Activated B cell treated with CpG ODN at 0.5 μM for 24 hours (primary cell): ENCODE measurements at places on chromosomes 6 and 20. TPM values are rescaled to one million over a fixed set of nuclear protein-coding genes. Genes with fewer than 3 reads are reported as not detected.

DNA sequence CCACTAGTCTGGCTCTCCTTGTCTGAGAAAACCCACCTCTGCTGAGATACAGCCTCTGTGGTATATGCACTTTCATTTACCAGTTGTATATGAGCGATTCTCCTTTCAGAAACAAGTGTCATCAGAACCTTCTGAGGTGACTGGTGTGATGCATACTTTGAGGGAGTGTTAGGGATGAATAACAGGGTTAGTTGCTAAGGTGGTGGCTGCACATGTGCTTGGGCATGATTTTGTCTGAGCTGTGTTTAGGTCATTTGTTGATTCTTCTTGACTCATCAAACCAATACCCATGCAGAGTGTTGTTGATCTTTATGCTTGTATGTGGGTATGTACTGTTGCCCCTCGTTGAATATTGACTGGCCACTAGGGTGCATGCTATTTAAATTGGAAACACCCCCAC, 25.7 kb downstream of the DTD1 start:
- DNase-seq = no peak

DNA sequence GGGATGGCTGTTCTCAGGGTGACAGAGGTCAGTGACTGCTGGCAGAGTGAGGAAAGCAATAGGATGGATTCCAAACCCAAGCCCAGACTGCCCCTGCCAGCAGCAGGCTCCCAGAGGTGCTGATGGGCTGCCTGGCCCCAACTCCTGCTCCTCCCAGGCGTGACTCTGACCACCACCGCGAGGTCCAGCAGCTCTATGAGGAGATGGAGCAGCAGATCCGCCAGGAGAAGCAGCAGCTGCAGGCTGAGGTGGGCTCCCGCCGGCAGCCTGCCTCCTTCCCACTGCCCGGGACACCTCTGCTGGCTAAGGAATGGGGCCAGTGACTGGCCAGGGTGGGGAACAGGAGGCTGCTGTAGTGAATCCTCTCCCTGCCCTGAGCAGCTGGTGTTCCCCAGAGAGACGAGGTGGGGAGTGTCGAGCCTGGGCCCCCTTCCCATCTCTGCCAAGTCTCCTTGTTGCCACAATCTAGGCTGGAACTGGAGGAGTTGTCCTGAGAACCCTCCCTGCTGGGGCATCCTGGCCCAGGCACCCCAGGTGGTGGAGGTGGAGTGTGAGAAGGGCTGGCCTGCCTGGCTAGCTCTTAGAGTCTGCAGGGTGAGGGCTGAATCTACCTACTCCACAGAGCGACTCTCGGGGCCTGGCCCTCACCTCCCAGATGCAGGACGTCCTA, 20.4 kb downstream of the RAB44 start:
- DNase-seq = no peak

DNA sequence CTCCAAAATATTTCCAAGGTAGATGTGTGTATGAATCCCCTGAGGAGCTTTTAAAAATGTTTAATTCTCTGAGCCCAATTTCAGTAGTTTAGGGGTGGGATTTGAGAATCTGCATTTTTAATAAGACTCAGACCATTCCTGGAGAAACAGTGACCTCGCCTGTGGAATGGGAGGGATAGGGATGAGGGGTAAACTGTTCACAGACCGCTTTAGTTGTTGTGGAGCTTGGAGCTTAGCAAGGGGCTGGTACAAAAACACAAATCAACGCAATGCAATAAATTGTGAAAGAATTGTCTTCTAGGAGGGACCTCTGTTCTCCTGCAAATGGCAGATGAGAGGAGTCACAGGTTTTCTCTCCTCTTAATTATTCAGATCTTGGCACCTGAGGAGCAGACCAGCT, 239.3 kb upstream of the SULF2 start:
- no peak for DNase-seq

The LRRN4 gene
- not detected in 2 replicates for total RNA-seq

The GLYATL3 gene
- not detected in 2 replicates for total RNA-seq

The RPL10A gene
- total RNA-seq = 2,485 and 2,644 TPM in 2 replicates

- DNase-seq = no peak
These were observed 116.6 kb upstream of the RNF24 start for GRCh38 chr20:4131911-4132310.

GRCh38 chr6:128538763-128539162, 18.4 kb upstream of the PTPRK start:
- DNase-seq = no peak

- DNase-seq = peak; percentile 15
These were observed 623 bp upstream of the MRPS26 start for GRCh38 chr20:3045042-3045815.

The SLC13A3 gene
- 0.47 TPM in 1 of 2 replicates, not detected in the other for total RNA-seq

- no peak for DNase-seq
These were observed 22.3 kb upstream of the PXDC1 start for GRCh38 chr6:3773678-3774298.

- DNase-seq = no peak
These were observed 122.1 kb downstream of the TTLL2 start for GRCh38 chr6:167446971-167447370.

The DACT2 gene
- not detected in 2 replicates for total RNA-seq

The CCDC170 gene
- not detected in 2 replicates for total RNA-seq

DNA sequence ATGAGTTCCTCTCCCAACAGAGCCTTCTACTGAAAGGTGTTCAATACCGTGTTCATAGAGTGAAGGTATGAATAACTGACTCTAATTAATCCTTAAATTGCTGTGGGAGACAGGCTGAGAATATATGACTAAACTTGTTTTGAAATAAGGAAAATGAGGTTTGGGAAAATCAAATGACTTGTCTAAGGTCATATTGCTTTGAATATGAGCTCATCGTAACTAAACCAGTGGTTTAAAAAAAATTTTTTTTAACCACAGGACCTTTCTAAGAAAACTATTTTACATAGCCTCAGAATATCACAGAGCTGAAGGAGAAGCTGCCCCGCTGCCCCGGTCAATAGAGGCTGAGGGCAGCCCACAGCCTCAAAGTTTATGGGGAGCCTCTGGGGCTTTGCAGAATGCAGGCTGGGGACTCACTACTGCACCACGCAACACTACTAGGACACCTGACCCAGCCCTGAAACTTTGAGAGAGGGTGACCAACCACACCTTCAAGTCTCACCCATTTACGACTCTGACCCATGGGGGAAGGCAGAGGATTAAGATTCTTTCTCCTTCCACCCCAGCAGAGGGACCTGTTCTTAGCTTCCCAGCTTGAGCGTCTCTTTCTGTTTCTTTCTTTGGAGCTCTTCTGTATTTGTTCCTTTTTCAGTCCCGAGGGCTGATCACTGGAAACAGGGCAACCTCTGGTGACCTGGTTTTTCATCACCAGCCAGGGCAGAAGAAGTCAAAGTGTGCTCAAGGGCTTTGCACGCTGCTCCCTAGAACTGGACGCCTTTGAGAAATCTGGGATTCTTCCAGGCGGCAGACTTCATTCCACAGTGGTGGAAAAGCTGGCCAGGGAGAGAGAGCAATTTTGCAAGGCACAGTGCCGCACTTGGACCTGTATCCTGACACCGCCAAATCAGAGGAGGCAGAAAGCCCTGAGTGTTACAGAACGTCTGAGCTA, 220.2 kb downstream of the ATXN1 start:
- no peak for DNase-seq

DNA sequence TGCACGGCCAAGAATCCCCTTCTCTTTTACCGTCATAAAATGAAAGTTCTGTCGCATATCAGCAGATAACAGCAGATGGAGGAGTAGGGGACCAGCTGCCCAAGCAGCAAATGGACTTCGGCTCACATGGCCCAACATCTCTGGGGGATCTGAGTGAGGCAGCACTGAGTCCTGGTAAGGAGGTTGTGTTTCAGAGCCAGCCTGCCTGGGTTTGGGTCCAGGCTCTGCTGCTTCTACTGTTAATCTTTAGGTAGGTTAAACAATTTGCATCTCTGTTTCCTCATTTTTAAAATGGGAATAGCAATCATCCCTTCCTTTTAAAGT, 193.6 kb downstream of the DOK5 start:
- DNase-seq = no peak

- DNase-seq = no peak
These were observed 547.5 kb downstream of the COL12A1 start for GRCh38 chr6:74658391-74658790.

The GJA10 gene
- total RNA-seq = not detected in 2 replicates

The COL20A1 gene
- not detected in 2 replicates for total RNA-seq

The RHAG gene
- not detected in 2 replicates for total RNA-seq

DNA sequence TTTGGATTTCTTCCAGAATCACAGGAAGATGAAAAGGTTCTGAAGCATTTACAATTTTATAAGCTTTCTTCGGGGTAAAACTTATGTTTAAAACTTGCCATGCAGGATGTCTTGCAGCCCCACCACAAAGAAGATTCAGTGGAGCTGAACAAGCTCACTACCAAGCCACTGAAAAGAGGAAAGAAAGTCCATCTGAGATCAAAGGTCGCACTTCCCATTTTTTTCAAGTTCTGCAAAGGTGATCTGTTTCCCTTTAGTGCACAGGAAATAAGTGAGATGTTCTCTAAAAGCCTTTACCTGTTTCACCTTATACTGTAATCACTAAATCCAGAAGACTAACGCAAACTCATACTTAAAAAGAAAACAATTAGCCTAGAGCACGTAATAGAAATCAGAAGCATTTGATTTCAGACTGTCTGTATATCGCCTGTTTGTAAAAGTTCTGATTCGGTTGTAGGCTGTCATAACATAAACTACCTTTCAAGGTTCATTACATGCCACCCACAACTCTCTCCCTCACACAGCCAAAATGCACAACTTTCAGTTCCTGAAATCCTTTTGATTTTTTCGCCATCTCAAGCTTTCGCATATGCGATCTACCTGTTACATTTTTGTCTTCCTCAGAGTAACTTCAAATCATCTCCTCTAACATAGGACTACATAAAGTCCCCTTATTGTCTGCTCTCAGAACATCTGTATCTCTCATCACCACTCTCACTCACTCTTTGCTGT, 1.8 kb downstream of the ECHDC1 start:
- DNase-seq = no peak

DNA sequence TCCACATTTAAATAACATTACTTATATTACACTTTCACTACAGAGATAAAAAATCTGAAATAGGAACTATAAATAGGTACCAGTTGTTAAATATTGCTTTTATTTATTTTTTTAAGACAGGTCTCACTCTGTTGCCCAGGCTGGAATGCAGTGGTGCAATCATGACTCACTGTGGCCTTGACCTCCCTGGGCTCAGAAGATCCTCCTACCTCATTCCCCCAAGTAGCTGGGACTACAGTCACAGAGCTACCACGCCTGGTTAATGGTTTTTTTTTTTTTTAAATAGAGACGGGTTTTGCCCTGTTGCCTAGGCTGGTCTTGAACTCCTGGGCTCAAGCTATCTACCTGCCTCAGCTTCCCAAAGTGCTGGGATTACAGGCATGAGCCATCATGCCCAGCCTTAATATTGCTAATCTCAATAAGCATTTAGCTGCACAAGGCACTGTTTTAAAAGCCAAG, 17.3 kb downstream of the EEF1E1 start:
- no peak for DNase-seq

GRCh38 chr6:13220266-13220665, 108.1 kb downstream of the TBC1D7 start:
- DNase-seq = no peak

The TPD52L1 gene
- total RNA-seq = not detected in 2 replicates

DNA sequence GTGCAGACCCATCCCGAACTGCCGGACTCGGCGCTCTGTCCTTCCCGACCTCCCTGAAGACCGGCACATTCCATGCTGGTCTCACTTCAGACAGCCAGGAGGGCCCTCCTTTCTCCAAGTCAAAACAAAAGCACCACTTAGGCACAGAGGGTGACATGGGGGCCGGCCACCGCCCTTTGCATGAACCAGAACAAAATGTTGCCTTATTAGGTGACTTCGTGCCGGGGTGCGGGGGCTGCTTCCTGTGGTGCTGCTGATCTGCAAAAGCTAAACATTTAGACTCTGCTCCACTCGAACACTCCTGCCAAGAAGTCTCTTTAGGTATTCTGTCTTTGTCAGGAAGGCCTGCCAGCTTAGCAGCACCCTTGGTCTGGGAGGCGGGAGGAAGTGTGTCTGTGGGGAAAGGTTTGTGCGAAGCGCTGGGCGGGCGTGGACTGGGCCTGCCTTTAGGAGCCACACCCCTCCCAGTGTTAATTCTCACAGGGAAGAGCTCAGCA, 133.8 kb downstream of the SMOC2 start:
- DNase-seq = no peak

DNA sequence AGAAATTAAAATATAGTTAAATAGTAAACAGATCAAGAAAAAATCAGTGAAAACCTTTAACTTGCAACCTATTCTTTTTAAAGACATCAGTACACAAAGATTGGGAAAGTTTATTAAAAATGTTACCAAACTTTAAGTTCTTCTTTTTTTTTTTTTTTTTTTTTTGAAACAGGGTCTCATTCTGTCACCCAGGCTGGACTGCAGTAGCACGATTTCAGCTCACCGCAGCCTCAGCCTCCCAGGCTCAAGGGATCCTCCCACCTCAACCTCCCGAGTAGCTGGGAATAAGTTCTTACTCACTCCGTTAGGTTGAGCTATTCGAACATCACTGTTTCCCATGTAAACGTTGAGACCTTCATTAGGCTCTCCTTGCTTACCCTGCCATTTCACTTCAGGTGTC, 5.6 kb downstream of the MAP3K5 start:
- DNase-seq = no peak

The MARCKS gene
- total RNA-seq = 94.7 and 100 TPM in 2 replicates

The TRDN gene
- total RNA-seq = not detected in 2 replicates

GRCh38 chr20:63920226-63920625, 25.3 kb downstream of the DNAJC5 start:
- DNase-seq = no peak

The TPBG gene
- total RNA-seq = not detected in 2 replicates

GRCh38 chr6:3323696-3324261, 65.0 kb downstream of the PSMG4 start:
- DNase-seq = no peak

- DNase-seq = no peak
These were observed 295.5 kb downstream of the PLCB1 start for GRCh38 chr20:8427419-8428040.

- DNase-seq = no peak
These were observed 82.6 kb upstream of the BLCAP start for GRCh38 chr20:37610203-37610798.

- DNase-seq = no peak
These were observed 3.9 kb upstream of the IPCEF1 start for GRCh38 chr6:154360476-154360875.

GRCh38 chr6:155106456-155107115, 111.5 kb downstream of the TIAM2 start:
- DNase-seq = no peak

DNA sequence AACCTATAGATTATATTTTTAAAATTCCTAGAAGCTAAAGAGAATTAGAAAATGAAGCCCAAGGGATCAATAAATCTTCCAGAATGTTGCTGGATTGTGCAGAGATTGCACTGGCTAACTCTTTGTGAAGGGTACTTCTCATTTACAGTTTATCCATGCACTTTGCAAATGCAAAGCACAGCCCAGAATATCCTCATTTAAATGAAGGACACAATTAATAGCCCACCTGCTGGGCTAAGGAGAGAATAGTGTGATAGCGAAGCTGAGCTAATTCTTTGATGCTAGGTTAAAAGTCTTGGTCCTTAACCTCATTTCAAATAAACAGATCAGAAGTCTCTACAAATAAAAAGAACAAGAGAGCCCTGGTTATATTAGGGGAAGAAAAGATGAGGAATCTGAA, 72.5 kb downstream of the SMPDL3A start:
- no peak for DNase-seq

- no peak for DNase-seq
These were observed 89.6 kb upstream of the HS3ST5 start for GRCh38 chr6:114432400-114432799.
